ENCODE measurements at places on chromosomes 1 and 21.

GRCh38 chr21:34261841-34262468 is 101.9 kb upstream of the KCNE2 start:
- DNase-seq: no peak

DNA sequence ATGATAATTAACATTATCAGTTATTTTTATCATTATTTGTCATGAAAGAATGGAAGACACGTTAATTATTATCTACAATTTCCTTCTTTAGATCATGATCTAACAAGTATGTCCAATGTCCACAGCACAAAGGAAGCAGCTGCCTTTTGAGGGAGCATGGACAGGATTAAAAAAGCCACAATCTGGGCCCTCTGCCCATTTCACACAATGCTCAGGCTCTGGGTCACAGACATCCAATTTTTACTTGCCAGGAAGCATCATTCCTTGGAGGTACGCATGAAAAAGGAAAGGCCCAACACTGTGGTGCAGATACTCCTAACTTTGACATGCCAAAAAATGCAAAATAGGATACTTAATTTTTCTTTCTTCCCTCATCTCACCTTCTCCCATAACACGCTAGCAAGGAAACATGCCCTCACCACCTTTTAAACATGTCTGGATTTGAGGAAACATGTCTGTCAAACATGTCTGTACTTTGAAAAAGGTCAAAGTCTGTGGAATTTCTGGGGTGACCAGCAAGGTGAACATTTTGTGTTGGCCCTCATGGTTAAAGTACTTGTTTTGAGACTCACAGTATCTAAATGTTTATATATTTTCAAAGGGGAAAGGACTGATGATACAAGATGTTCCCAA is 40.0 kb downstream of the GADD45A start:
- DNase-seq: no peak

GRCh38 chr1:231411036-231411531 is 11.0 kb downstream of the EGLN1 start:
- DNase-seq: no peak

- DNase-seq: peak; percentile 95
Measured at GRCh38 chr1:31183927-31184554, 55.6 kb downstream of the NKAIN1 start.

DNA sequence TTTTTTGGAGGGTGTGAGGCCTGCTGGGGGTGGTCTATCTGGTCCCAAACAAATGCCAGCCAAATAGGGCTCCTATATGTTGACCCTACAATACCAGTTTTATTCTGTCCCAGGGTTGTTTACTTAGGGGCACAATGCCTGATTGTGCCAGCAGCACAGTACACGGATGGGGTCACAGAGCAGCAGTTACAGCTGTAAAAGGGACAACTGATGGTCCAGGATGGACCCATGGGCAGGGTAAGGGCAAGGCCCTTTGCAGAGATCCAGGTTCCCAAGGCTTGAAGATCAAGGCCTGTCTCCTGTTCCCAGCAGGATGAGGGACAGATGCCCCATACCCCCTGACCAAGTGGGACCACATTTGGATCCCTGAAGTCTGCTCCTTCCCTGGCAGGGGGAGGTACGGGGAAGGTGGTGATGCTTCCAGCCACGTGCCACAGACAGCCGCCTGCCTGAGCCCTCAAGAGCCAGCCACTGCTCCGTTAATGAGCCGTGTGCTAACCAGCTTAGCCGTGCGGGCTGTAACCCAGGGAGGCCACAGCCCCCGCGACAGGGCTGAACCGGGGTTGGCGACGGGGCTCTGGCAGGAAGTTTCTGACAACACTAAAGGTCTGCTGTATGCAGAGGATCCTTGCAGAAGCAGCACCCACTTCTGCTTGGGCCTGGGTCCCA is 18.2 kb downstream of the SLC6A9 start:
- no peak for DNase-seq

GRCh38 chr1:162663589-162664106 is 31.4 kb downstream of the DDR2 start:
- DNase-seq: no peak

DNA sequence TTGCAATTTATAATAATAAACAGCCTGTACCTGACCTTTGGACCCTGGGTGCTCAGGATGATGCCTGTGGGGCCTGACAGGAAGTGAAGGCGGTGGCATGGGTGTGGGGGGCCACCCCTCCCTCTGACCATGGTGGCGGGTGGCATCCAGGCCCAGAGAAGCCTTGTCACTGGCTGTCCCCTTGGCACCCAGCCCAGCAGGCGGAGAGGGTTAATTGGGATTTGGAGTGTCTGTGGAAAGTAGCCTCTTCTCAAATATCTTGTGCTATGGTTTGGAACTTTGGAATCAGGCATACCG is 20.5 kb downstream of the SOX13 start:
- no peak for DNase-seq

DNA sequence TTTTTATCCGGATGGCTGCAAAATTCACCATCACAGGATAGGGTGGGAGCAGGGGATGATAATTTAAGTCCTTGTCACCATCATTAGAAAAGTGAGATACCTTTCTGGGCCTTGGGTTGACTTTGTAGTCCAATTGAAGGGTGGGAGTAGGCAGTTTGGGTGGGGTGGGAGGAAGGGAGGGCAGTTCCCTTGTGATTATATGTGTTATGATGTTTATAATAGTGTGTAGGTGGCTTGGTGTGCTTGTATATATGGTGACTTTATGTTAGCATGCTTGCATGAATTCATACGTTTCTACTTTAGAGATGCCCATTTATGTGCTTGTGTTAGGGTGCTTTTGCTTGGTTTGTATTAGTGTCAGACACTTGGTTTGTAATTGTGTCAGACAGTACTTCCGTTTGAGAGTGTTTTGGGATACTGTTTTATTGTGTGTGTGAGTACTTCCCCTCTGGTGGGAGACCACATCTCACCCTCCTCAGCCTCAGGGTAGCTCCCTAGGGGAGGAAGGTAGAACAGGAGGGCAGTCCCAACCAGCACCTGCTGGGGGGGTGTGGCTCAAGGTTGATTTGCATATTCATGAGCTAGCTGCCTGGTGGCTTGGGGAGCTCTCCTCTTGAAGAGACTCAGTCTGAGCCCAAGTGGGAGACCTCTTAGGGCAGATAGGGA is 6.3 kb upstream of the POU3F1 start:
- peak; percentile 98 for DNase-seq

- DNase-seq: no peak
Measured at GRCh38 chr1:174795806-174796205, 203.9 kb upstream of the CACYBP start.

DNA sequence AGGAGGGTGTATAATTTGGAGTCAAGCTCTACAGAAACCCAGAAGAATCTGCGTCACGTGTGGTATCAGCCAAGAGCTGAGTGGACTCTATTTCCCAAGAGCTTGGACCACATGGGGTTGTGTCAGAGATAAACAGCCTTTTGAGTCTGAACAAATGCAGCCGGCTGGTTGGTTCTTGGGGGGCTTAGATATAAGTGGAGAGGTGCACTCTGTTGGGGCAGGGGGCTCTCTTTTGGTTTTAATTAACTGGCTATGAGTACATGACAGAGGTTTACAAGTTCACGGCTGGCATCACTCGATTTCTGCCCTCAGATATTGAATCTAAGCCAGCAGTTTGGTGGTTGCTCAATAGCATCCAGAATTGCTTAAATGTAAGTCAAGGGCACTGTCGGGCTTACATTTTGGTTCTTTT is 501 bp upstream of the MRAP start:
- no peak for DNase-seq

DNA sequence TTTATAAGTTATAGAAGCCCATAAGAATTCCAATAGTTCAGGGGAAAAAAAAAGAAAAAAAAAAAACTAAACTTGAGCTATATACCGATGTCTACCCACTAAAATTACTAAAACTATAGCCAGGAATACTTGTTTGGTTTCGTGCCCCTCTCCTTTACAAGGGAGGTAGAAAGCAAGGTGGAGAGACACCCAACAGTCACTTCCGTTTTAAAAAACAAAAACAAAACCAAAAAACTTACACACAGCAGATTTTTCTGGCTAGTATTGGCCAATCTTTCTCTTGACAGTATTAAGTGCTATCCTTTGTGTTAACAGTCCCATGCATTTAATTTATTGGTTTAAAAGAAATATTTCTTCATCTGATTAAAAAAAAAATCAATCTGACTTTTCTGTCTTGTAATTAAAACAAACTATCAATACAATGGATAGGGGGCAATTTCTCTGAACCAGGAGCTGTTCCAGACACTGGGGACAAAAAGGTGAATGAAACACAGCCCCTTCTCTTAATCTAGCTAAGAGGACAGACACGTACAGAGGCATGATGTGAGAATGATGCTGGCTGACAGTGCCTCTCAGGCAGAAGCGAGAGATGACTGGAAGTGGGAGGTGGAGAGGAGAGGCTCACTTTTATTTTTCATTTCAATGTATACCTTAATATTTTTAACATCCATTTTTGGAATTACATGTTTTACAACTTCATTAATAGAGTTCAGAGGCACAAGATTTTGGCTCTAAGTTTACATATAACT is 214.8 kb downstream of the RERE start:
- DNase-seq: no peak

DNA sequence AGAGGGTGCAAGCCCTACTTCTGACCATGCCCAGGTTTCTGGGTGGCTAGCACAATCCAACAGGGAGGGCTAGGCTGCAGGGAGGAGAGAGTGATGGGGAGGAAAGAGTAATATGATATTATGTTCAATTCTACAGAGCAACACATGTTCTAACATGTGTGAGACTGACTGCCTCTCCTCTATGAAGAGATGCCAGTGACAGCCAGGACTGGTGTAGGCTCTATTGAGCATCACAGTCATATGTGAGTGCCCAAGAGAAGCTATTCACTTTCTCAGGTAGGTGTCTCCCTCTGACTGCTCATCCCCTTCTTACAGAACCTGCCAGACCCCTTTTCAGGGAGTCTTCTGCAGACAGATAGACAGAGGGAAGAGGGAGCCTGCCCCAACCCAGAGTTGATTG is 446.1 kb downstream of the SIPA1L2 start:
- DNase-seq: peak; percentile 17

DNA sequence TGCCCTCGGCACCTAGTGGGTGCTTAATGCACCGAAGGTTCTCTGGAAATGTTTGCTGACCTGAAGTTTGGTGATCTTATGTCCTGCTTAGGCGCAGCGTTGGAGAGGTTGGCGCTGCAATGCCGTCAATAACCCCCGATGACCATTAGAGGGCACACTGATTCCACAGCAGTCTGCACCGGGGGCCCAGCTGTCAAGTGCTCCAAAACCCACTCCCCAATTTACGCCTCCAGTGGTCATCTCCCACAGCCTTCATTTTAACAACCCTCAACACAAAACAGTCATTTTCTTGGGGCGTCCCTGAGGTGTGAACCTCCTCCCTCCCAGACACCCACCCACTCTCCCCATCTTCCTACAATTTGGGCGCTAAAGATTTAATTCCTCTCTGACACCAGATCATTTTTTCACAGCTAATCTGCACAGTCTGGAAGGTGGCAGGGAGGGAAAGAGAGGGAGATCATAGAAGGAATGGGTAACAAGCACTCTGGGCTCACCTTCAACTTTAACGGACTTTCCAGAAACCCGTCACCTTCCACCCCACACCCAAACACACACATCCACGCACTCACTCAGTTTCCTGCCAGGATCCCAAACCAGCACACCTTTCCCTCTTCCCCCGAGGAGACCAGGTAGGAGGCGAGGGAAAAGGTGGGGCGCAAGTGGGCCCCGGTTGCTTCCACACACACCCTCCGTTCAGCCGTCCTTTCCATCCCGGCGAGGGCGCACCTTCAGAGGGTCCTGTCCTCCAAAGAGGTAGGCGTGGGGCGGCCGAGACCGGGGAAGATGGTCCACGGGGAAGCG is 570 bp upstream of the NPR1 start:
- DNase-seq: peak; percentile 62

DNA sequence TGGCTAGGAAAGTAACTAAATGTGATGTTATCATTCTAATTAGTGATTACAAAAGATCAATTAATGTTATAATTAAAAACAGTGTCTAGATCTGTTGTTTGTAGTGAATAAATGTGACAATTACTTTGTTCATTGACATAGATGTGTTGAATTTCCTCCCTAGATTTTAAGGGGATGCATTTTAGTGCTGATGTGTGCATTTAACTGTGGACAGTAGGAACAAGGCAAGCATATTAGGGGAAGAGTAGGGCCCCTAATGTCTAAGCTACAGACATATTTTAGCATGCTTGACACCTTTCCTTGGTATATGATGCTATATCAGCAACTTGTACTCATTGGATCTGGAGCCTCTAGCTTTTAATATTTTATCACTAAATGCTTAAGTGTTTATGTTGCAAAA is 48.9 kb downstream of the NFIA start:
- no peak for DNase-seq

DNA sequence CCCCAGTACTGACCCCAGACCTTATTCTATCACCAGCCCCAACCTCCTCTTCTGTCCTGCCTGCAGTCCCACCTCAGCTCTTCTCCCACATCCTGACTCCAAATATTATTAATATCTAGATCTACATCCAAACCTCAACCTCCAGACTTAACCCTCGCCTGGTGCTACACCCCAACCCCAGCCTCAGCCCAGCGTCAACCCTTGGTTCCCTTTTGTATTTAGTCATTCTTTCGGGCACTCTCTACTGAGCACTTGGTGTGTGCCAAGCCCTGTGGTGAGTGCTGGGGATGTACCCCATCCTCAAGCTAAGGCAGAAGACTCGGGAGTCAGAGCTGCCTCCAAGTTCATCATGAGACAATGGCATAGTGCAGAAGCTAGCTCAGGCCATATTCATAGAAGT is 1.1 kb downstream of the SHISAL2A start:
- DNase-seq: no peak

GRCh38 chr21:17577701-17578100 is 35.0 kb downstream of the BTG3 start:
- DNase-seq: no peak

GRCh38 chr1:154198756-154199562 is 7.1 kb upstream of the TPM3 start:
- peak; percentile 68 for DNase-seq

- no peak for DNase-seq
Measured at GRCh38 chr1:207745285-207745684, 6.6 kb upstream of the CD46 start.

DNA sequence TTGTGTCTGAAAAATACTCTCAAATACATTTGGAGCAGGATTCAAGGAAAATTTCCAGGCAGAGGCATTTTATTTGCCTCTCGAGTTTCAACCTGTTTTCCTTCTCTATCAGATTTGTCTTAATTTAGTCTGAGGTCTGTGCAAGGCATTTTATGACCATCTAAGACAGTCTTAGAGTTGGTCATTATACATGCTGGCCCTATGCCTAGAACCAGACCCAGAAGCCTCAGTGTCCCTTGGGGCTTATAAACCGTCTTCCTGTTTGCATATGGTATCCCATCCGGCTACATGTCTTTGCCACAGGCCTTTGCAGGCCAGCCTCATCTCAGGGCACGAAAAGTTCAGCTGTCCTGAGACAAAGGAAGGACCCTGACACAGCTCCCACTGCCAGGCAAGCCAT is 346.1 kb downstream of the SIPA1L2 start:
- peak; percentile 49 for DNase-seq

DNA sequence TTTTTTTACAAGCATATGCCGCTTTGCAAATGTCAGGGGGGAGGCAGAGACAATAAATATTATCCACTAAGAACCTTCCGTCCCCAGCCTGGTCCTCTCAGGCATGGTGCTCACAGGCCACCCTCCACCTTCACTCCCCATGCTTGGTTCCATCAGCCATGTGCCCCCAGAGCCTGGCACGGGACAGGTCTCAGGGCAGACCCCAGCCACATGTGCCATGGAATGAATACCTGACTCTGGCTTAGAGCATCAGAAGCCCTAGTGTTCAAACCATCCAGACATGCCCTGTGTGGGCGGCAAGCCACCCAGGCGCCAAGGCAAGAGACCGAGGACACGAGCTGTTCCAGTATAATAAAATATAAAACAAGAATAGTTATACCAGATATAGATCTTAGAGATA is 5.4 kb downstream of the LSS start:
- DNase-seq: no peak

Measured in NCI-H526 (cell line).